Iris pigment epithelial cell (primary cell): ENCODE measurements at places on chromosomes 4 and X.

DNA sequence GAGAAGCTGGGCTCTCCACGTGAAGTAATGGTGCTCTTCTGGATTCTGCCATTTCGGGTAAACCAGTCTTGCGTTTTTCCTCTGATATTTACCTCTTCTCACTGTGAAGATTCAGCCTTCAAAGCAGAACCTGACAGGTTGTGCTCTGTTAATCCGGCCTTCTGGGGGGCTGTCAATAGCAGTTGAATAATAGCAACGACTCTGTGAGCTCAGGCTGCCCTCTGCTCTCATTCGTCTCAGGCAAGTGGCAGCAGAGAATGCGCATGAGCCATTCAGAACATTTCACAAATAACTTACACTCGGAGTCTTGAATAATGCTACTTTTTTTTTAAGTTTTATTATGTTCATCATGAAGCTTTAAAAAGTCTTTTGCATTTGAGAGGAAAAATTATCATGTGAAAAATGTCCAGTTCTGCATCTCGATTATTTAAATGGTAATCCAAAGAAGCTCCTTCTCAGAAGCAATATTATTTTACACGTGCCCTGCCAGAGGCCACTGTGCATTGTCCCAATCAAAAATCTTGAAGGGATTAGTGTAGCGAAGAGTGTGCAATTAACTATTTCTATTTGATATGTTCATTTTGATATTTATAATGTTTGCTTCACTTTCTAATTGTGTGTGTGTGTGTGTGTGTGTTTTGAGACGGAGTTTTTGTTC, 354.2 kb upstream of the FAT1 start:
- DNase-seq, result no peak

GRCh38 chr4:165953181-165953580, 80.1 kb downstream of the TLL1 start:
- no peak for DNase-seq

GRCh38 chrX:72001471-72001870, 90.8 kb downstream of the NHSL2 start:
- DNase-seq, result no peak

DNA sequence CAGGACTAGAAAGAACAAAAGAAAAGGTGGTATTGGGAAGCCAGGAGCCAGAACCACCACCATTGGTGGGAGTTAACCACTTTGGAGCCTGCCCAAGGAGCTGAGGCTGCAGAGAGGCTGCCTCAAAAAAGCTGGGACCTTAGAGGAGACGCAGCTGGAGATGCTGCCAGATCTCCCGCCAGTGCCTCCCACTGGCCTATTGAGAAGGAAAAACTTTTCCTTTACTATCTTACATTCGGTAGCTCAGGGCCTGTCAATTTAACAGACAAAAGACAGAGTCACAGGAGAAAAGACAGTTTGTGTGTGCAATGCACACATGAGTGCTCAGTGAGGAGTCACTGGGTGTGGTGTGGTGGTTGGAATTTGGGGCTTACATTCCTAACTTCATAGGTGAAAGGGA, 52.4 kb upstream of the HPSE start:
- no peak for DNase-seq

GRCh38 chr4:2324891-2325290, 63.0 kb upstream of the MXD4 start:
- no peak for DNase-seq

DNA sequence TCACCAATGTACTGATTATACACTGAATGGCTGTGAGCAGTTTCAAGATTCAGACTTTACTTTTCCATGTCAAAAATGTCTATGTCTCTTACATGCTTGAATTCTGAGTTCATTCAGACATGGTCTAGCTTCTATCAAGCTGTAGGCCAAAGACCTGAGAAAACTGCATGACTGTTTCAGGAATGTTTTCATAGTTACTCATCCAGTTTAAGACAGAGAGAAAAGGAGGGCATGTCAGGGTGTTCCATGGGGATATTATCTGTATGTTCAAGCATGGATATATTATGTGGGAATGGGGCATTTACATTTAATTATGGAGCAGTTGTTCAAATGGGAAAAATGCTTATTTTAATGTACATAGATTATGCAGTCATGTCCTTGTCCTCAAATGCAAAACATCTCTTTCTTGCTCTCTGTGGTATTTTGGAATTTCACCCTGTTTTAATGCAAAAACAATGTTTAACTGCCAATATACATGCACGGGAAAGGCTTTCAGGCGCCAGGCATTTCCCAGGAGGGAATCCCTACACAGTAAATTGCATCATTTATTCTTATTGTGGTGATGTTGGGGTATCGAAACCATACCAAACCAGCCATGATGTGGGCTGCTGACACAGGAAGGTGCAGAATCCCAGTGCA, 429.1 kb upstream of the INTU start:
- peak; percentile 60 for DNase-seq

DNA sequence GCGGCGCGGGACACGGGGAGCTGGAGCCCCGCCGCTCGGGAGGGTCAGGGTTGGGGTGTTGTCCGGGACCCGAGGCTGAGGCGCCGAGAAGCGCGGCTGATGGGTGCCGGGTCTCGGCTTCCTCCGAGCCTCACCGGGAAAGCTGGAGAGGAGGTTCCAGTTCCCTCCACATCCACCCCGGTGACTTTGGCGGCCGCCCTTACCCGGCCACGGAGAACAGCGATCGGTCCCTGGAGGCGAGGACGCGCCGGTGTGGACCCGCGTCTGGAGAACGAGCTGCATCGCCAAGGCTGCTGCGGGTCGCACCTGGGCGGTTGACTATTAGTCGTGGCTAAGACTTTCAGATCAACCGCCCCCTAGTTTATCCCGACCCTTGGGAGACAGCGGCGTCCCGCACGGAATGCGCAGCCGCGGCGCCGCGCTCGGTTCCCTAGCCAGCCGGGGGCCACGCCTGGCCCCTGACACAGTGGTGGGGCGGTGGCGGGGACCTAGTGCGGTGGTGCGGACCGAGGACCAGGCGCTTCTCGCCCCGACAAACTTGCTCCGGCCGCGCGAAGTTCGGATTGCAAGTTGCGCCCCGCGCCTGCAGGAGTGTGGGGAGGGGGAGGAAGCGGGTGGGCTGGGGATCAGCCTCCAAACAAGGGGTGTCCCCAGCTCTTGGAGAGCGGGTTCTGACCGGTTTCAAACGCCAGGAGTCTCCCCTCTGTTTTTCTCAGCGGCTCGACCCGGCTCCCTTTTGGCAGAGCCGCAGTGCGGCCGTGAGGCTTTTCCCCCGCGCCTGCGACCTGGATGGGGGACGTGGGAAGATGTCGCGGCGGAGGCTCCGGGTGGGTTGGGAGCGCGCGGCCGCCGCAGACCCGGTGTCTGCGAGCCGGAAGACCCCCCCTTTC, 568 bp downstream of the FHDC1 start:
- peak; percentile 39 for DNase-seq

DNA sequence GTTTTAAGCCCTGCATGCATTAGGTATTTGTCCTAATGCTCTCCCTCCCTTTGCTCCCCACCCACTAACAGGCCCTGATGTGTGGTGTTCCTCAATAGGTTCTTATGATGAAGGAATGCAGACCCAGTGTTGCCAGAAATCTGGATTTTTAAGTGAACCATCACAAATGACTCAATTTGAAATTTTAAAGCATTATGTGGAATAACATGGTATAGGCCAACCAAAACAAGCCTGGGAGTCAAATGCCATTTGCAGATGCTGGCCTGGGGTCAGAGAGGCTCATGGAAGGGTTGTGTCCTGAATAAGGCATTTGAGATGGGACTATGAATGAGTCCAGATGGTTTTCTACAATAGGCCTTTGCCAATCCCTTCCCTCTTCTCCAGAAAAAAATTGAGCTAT, 179.6 kb downstream of the SHROOM3 start:
- no peak for DNase-seq

- peak; percentile 81 for DNase-seq
Observed at GRCh38 chr4:40325406-40326019, 9.6 kb upstream of the CHRNA9 start.

DNA sequence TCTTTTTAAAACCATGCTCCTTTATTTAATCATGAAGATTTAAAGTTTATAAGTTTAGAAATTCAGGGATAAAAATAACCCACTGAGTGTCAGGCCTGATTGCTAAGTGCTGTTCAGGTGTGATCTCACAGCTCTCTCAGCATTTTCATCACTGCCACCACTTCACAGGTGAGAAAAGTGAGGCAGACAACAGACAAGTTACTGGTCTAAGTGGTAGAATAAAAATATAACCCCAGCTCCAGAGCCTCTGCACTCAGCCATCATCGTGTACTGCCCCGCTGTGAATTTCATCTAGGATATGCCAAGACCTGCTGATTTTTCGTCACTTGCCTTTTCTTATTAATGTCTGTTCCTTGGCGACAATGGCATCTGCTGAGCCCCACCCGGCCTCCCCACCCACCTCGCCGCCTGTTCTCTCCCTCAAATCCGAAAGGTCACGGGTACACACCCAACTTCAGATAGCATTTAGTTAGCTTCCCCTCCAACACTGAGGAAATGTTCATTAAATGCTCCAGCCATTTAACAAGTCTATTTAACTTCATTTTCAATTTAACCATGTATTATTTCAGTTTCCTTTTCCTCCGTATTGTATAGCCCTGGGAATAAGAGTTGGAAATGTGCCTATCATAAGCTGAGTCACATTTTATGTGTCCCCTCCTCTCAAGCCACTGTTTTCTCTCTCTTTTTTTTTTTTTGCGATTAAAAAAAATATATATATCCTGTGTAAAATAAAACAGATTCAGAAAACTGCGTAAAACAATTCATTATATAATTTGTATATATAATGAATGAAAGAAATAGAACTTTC, 236.5 kb downstream of the CBR4 start:
- DNase-seq, result no peak

- DNase-seq, result no peak
Observed at GRCh38 chrX:2658585-2659292, 32.4 kb upstream of the CD99 start.

DNA sequence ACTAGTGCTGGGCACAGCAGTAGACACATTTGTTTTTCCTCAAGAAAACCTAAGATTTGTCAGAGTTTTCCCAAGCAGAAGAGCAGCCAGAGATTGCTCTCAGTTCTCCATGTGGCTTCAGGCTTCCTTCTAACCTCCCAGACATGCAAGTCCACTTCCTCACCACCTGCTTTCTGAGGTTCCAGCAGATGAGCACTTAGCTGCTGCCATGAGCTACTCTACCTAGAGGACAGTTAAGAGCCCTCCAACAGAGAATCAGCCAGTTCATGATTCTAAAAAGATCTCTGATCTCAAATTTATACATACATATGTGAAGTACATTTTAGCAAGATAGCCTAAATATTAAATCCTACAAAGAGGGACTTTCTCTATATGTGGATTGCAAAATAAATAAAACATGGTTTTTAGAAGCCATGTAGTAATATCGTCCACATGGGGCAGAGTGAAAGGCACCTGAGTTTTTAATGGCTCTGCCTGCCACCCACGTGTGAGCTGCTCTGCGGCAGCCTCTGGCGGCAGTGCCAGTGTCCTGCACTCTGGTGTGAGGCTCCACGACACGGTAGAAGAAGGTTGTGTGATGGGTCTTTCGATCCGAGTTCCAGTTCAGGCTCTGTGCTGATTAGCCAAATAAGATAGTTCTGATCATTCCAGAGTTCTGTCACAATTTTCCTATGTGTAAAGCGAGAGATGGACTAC, 10.3 kb downstream of the CYP4V2 start:
- DNase-seq, result peak; percentile 34

GRCh38 chrX:17024886-17025285, 78.4 kb downstream of the REPS2 start:
- no peak for DNase-seq

DNA sequence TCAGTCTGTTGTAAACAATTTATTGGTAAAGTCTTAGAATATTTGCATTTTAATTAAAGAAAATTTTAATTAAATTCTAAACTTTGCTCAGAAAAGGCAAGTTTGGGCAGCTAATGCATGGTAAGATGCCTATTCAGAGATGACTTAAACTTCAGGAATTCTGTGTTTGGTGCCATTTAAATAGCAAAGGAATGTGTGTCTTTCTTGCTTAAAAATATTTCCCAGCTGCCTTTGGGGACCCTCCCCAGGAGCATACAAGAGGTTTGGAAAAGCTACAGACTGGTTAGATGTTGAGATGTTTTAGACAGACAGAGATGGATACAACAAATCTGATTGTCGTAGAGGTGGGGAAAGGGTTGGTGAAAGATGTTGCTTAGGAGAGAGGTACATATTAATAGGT, 36.5 kb downstream of the AFF2 start:
- no peak for DNase-seq

DNA sequence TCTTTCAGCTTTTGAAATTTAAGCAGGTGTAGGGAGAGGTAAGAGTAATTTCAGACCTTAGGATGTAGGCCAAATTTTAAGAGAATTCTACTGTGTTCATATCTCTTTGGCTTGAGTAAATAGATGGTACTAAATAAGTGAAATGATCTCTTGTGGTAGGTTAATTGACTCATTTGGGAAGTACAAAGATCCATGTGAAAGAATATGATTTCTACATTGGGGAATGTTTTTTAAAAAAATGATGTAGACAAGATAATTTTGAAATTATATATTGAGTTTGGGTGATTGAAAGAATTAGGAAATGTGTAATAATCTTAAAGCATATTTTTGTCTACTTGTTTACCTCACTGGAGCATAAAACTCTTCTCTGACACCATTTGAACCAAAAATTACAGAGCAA, 35.6 kb downstream of the RAPGEF2 start:
- no peak for DNase-seq

DNA sequence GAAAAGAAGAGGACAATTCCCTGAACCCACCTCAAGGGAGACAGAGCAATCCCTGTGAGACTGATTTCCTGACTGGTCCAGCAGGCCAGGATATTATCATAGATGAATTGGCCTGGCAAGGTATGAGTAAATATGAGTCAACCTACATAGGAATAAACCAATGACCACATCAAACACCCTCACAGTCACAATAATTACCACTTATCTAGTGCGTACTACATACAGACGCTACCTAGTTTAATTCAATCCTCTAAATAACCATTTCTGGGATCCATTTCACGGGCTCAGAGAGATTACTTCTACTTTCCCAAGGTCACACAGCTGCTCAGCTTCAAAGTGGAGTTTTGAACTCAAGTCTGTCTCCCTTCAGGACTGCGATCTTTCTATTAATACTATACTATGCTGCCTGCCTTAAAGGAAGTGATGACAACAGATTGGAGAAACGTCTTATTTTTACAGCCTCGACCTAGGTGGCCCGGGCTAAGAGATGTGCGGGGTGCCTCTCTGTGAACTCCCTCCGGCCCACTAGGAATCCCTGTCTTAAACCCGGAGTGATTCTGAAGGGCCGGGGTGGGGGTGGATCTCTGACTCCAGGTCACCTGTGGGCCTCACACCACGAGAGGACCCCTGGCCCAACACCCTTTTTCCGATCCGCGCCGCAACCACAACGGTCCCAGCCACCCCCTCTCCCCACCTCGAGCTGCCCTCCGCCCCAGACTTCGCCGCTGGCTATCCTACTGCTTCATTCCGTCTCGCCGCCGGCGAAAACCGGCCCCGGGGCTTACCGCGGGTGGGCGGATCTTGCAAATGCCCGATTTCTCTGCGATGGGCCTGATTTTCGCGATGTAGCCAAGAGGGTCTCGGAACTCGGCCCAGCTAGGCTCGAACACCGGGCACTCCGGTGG, 800 bp downstream of the KDM5C start:
- DNase-seq, result peak; percentile 79

DNA sequence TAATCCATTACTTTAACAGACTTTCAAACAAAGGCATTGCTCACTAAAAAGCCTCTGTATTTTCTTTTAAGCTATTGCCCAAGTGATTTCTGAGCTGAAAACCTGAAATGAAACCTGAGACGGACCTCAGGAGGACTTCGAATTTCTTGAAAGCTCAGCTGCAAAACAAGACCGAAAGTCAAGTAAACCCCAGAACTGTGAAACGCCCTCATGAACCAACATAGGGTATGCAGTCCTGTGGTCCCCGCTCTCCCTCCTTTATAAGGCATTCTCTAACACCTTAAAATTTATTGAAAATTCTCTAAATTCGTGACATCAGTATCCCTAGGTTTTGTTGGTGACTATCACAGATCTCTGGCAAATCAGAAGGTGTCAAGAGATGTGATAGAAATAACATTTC, 91.8 kb downstream of the SHISA3 start:
- no peak for DNase-seq
